ENCODE measurements at places on chromosomes 2 and 18. TPM values are rescaled to one million over a fixed set of nuclear protein-coding genes. Genes with fewer than 3 reads are reported as not detected.

Gene ALPI
- total RNA-seq: not detected

Gene KIF1A
- under 0.01 TPM for total RNA-seq

Gene GNAL
- total RNA-seq: 0.59 TPM

Gene DCDC2C
- not detected for total RNA-seq

Gene CD207
- not detected for total RNA-seq

Gene KIAA2012
- not detected for total RNA-seq

Gene FBXO48
- 0.88 TPM for total RNA-seq

Gene COLEC11
- under 0.01 TPM for total RNA-seq

Gene ANKRD30BL
- total RNA-seq: 0.29 TPM

Gene GALNT3
- total RNA-seq: 11.2 TPM

Gene GPR45
- total RNA-seq: not detected

Gene DUSP19
- total RNA-seq: 2.4 TPM
